Renal cortical epithelial cell (primary cell): ENCODE measurements at places on chromosomes 7 and 10. TPM values are rescaled to one million over a fixed set of nuclear protein-coding genes. Genes with fewer than 3 reads are reported as not detected.

- no peak for DNase-seq
These were observed 483.0 kb downstream of the MAGI2 start for GRCh38 chr7:78970440-78970916.

DNA sequence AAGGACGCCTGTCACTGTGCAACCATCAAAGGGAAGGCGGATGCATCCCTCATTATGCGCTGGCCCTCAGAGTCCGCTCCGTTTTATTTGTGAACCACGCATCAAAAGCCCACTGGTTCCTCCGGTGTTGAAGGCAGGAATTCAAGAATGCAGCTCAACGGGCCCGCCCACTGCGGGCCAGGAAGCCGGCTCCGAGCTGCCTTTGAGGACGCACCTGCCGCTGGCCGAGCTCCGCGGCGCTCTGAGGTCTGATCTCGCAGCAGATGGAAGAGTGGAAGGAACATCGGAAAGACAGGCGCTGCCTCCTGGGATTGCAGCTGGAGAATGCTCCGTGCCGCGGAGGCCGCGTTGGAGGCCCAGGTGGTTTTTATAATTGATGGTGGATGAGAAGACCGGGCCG is 56.9 kb upstream of the ADGRA1 start:
- no peak for DNase-seq

DNA sequence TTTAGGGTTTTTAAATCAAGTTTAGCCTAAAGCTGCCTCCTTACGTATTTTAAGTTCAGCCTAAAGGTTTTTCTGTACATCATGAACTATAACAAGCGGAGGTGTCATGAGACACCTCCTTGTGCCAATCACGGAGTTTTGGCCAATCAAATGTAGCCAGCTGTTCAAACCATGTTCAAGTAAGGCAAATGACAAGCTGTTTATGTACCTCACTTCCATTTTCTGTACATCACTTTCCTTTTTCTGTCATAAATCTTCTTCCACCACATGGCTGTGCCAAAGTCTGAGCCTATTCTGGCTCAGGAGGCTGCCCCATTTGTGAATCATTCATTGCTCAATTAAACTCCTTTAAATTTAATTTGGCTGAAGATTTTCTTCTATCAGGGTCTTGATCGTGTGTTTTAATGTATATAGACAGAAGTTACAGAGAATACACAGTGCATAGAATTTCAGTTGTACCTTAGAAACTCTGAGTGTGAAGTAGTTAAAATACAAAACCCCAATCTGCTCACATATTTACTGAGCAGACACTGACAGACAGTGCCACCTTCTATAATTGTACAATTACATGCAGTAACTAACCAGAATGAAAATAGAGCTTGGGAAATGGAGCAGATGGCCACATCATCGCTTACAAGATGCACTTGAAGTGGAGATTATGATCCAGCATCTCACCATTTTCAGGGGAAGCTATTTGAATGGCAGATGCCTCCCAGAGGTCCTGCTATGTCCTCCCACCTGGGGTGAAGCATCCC is 76.9 kb upstream of the LANCL2 start:
- DNase-seq = no peak

DNA sequence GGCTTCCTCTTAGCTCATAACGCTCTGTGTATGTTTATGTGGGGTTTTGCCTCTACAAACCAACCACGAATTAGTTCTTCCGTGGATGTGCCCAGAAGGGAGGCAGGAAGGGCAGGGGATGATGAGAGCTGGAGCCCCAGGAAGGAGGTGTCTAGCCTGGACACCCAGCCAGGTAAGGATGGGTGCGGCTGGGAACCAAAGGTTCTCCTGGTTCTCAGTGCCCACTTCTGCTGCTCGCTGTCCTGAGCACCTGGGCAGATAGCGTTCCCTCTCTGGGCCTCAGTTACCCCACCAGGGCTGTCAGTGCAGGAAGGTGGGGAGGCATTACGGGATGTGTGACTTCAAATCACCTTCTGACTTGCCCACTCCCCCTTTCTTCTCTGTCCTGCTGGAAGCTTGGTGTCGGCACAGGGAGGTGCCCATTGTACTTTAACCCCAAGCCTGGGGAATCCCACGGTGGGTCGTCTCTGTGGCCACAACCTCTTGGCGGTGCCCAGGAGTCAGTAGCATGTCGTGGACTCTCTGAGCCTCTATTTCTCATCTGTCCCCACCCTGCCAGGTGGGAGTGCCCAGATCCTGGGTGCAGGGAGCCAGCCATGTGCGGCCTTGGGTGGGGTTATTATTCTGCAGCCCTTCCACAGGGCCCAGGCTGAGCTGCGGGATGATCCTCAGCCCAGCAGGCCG is 18.7 kb upstream of the PCBD1 start:
- DNase-seq = no peak

- DNase-seq = peak; percentile 67
These were observed 463.8 kb downstream of the KCNMA1 start for GRCh38 chr10:77173615-77174461.

DNA sequence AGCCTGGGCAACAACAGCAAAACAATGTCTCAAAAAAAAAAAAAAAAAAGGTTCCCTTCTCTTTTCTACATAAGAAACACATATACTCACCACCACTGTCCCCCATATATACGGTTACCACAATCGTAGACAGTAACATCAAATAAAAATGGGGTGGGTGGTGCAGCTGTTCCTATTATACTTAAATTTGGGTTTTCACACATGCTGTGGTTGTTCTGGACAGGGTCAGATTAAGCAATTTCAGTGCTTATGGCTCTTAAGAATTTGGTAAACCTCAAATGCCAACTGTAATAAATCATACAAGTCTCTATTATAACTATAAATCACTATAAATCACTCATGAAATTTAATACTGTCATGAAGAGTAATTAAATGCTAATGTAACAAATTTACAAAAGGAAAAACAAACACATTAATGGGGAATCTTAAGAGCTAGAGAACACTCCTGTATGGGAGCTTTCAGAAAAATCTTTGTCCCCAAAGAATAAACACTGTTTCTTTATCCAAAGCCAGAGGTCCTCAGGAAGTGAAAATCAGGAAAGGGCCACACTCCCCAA is 143.6 kb downstream of the GLI3 start:
- no peak for DNase-seq

GRCh38 chr10:91137822-91138221 is 82.6 kb upstream of the PCGF5 start:
- DNase-seq = no peak

- DNase-seq = no peak
These were observed 260.6 kb upstream of the DKK1 start for GRCh38 chr10:52053497-52053896.

GRCh38 chr10:109838592-109839244 is 84.6 kb downstream of the XPNPEP1 start:
- no peak for DNase-seq

DNA sequence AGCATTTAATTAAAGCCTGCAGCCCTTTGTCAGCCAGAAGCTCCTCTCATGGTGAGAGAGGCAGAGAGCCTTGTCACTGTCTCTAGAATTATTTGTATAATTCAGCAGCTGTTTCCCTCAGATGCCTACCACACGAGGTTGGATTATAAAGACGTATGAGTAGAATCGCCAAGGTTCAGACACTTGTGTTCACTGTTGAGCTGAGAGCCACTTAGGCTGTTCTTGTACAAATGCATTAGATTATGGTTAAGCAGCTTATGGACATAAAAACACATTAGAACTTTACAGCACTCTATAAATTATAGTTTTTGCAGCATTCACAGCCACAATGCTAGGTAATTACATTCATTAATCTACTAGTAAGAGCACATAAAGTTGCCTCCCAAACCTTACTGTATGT is 282.6 kb downstream of the AUTS2 start:
- no peak for DNase-seq

DNA sequence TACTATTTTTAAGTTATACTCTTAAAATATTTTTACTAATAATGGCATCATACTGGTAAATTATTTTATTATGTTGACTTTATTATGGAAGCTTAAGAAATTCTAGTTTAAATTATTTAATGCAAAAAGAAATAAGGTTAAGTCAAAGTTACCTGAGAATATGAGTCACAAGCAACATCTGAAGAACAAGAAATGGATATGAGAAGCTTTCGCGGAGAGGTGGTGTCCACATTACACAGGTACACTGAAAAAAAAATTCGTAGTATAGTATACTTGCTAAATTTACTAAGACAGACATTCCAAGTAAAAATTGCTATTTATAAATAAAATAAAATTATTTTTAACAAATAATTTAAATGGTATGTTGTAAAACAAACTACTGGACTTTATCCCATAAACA is 143.8 kb downstream of the AVL9 start:
- DNase-seq = no peak

- no peak for DNase-seq
These were observed 19.7 kb downstream of the GPRIN2 start for GRCh38 chr10:46536781-46537180.

- no peak for DNase-seq
These were observed 76.6 kb downstream of the GRM3 start for GRCh38 chr7:86720306-86720705.

- no peak for DNase-seq
These were observed 1067.8 kb downstream of the DNAJB9 start for GRCh38 chr7:109637428-109637990.

- no peak for DNase-seq
These were observed 47.2 kb upstream of the NRP1 start for GRCh38 chr10:33381451-33382215.

DNA sequence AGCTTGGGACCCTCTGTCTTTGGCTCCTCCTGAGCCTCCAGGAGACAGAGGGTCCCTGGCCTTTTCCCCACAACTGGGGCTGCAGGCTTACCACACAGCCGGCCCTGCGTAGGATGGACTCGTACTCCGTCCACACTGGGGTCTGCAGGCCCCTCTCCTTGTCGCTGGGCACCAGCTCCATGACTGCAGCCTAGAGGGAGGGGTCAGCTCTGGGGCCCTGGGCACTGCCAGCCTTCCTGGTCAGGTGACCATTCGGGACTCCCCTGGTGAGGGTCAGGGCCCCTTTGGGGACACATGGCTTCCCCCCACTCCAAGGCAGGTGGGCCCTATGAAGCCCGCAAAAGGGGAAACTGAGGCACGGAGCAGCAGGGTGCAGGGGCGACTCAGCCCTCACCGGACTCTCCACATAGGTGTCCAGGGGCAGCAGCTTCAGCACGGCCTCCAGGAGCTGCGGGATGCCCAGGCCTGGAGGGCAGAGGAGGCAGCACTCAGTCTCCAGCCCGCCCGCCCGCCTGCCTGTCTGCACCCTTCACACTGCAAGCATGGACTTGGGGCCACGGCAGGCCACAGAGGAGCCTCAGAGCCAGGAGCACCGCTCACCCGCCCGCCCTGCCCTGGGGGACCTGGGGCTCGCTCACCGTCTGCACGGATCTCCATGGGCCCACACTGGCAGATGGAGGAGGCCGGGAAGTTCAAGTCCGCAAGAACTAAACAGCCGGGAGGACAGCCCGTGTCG is 1.1 kb downstream of the FUOM start:
- DNase-seq = no peak

DNA sequence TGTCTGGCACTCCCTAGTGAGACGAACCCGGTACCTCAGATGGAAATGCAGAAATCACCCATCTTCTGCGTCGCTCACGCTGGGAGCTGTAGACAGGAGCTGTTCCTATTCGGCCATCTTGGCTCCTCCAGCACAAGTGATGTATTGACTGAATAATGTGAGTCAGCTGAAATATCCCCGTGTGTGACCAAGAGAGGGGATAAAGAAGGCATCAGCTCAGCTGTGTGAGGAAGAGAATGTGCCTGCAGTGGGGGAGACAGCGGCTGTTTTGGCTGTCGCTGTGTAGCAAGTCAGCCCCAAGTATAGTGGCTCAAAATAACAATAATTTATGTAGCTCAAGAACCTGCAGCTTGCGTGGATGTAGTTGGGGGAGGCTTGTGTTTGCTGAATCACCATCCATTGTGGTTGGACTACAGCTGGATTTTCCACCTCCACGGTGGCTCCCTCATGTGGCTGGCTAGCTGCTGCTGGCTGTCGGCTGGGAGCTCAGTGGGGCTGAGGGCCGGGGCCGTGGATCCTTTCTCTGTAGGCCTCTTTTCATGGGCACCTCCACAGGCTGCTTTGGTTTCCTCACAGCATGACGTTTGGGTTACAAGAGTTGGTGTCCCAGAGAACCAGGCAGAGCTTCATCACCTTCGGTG is 434.5 kb downstream of the CCSER2 start:
- DNase-seq = no peak

DNA sequence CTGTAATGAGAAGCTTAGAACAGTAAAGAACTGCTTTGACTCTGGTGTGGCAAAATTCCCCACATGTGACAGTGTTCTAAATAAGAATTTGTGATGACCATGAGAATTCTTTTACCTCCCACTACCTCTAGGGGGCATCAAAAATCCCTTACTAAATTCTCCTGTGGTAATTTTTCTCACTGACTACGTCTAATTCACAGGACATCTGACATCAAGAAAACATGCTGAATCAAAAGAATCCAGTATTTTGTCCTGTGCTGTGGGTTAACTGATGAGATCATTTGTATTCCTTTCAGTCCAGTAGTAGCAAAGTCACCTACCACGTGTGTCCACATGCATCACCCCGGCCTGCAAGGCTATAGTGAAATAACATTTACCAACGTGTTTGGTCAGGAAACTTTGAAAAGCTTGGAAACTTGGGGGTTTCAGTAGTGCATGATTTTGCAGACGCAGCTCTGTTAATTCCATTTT is 103.8 kb downstream of the ATE1 start:
- peak; percentile 61 for DNase-seq

DNA sequence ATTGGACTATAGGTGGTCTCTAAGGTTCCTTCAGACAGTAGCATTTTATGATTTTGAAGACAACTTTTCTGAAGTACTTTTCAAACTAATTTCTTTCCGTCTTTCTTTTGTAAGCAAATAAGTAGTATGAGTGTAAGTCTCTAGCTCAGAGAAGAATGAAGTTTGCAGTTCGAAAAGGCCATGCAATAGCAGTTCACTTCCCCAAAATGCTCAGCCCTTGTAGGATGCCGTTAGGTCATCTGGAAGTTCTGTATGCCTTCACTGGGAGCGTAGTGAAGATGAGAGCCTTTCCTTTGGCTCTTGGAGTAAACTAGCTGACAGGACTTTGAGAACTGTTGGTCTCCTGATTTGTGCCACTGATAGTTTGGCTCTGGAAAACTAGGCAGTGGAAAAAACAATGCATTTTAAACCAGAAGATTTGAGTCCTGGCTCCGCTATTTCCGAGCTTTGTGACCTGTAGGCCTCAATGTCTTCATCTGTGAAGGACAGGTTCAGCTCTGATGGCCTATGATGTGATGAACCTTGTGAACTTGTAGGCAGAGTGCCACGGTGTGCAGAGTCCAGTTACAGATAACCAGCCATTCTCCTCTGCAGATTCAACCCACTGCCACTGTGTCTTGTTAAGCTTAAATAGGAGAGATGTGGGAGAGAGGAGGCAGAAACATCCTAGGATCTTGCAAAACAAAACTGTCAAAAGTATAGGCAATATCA is 18.8 kb downstream of the SGPL1 start:
- no peak for DNase-seq

GSTO2 gene
- total RNA-seq = 8.5 and 8.9 TPM in 2 replicates

UMAD1 gene
- total RNA-seq = 19.3 and 24.2 TPM in 2 replicates

CDNF gene
- total RNA-seq = 0.55 TPM in 1 of 2 replicates, not detected in the other

SPOCK2 gene
- 2.0 and 41.8 TPM in 2 replicates for total RNA-seq

NPSR1 gene
- not detected in 2 replicates for total RNA-seq

VWDE gene
- total RNA-seq = 1.6 and 3.0 TPM in 2 replicates

OR2A42 gene
- 0.15 TPM in 1 of 2 replicates, not detected in the other for total RNA-seq

AKR1C2 gene
- total RNA-seq = 1.9 and 6.5 TPM in 2 replicates

TMEM229A gene
- not detected in 2 replicates for total RNA-seq

ZNF425 gene
- total RNA-seq = 3.6 and 9.2 TPM in 2 replicates
